Endothelial cell (in vitro differentiated cells): ENCODE measurements at places on chromosomes 11 and 22. TPM values are rescaled to one million over a fixed set of nuclear protein-coding genes. Genes with fewer than 3 reads are reported as not detected.

The C22orf31 gene
- not detected for total RNA-seq

The API5 gene
- 92.9 TPM for total RNA-seq

The MYBPC3 gene
- total RNA-seq = not detected

The VSIG10L2 gene
- total RNA-seq = not detected

GRCh38 chr11:33179348-33179803 is 18.1 kb upstream of the CSTF3 start:
- no peak for DNase-seq

The APOA5 gene
- not detected for total RNA-seq

DNA sequence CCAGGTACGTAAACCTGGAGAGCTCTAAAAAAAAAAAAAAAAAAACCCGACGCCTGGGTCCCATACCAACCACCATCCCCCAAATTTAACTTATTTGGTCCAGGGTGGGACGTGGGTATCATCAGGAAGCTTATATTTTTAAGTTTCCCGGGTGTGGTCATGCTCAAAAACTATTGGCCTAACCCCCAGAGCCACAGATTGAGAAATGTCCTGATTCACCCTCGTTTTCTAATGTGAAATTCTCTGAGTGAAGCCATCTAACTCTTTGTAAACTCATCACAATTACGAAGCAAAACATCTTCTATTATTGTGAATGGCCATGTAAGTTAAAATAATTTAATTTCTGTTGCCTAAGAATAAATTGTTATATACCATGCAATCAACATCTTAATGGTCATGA is 29.6 kb downstream of the PAK1 start:
- DNase-seq = no peak

The IGF2 gene
- 2.1 TPM for total RNA-seq

The GDPD4 gene
- not detected for total RNA-seq

GRCh38 chr11:10095412-10096208 is 198.4 kb downstream of the SBF2 start:
- DNase-seq = no peak

The SNU13 gene
- total RNA-seq = 133 TPM

The CCDC157 gene
- 3.3 TPM for total RNA-seq

DNA sequence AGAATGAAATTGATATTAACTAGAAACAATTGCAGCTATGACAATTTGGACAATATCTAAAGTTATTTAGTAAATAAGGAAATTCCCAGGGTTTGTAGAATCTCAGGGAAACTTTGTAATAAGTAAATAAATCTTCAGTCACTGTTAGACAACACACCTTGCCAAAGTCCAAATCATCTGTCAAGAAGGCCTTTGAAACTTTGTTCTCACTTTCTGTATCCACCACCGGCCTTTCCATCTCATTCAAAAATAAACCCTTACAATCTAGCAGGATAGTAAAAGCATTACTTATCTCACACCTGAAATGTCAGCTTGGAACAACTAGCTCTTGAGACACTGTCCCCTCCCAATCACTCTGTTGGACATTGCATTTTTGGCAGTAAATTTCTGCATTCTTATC is 7.9 kb downstream of the NNMT start:
- no peak for DNase-seq

DNA sequence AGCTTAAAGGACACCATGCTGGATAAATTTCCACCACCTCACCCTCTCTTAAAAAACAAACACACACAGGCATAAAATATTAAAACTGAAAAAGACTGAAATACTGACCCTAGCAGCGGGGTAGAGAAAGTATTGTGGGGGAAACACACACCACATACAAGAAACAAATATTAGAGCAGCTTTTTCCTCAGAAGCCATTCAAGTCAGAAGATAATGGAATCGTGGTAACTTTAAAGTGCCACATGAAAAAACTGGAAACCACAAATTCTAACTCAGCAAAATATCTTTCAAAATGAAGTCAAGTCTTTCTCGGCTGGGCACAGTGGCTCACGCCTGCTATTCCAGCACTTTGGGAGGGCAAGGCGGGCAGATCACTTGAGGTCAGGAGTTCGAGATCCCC is 223.2 kb downstream of the DYNC2H1 start:
- no peak for DNase-seq

The GVQW3 gene
- total RNA-seq = 6.1 TPM

- DNase-seq = no peak
These were observed 7.6 kb downstream of the CARS1 start for GRCh38 chr11:3049430-3050243.

GRCh38 chr11:111933872-111934271 is 3.3 kb upstream of the DIXDC1 start:
- DNase-seq = no peak

GRCh38 chr11:86671531-86672006 is 847 bp downstream of the ME3 start:
- DNase-seq = peak; percentile 5
